ENCODE measurements at places on chromosomes 6 and 20. TPM values are rescaled to one million over a fixed set of nuclear protein-coding genes. Genes with fewer than 3 reads are reported as not detected.

DNA sequence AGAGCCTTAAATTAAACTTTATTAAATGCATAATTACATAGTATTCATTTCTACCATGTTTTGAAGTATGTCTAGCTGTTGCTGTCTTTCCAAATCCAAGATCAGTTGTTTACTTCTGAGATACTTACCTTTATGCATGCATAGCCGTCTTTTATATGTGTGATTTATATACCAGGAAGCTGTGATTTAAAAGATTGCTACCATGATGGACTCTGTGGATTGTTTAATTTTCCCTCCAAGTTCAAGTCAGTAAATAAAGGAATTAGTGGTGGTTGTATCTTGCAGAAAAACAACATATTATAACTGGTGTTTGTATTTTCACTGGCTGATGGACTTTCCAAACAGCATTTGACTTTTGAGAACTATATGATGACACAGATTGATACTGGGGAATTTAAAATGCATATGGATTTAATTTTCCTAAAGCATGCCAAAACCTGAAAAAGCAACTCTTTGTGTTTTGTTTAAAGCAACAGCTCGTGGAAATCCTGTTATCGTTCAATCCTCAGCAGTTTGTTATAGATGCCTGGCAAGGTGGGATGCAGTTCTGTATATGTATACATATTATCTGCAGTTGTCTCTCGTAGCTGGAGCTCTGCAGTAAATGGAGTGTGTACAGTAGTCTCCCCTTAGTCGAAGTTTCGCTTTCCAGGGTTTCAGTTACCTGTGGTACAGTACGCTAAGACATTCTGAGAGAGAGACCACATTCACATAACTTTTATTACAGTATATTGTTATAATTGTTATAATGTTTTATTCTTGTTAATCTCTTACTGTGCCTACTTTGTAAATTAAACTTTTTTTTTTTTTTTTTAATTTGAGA is 77.1 kb downstream of the CBFA2T2 start:
- no peak for DNase-seq

DNA sequence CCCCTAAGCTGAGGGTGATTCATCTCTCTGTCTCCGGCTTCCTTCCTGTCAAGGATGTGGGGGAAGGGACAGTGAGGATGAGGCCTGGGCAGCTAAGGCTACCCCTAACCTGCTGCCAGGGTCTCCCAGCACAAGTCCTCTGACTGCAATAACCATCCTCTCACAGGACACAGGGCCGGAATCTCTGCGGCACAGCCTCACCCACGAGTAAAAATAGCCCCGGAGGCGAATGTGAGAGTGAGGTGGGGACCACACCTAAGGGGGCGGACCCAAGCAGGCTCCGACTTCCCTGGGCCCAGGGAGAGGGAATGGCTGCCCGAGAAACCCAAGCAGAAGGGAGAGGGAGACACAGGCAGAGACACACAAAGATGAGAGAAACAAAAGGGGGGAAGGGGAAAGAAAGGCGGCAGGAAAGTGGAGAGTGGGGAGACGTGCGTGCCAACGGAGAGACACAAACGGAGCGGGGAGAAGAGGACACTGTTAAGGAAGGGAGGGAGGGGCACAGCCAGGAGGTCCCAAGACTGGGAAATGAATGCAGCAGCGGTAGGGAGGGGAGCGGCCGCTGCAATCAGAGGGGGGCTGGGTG is 1.4 kb downstream of the CLIC1 start:
- DNase-seq: peak; percentile 70

DNA sequence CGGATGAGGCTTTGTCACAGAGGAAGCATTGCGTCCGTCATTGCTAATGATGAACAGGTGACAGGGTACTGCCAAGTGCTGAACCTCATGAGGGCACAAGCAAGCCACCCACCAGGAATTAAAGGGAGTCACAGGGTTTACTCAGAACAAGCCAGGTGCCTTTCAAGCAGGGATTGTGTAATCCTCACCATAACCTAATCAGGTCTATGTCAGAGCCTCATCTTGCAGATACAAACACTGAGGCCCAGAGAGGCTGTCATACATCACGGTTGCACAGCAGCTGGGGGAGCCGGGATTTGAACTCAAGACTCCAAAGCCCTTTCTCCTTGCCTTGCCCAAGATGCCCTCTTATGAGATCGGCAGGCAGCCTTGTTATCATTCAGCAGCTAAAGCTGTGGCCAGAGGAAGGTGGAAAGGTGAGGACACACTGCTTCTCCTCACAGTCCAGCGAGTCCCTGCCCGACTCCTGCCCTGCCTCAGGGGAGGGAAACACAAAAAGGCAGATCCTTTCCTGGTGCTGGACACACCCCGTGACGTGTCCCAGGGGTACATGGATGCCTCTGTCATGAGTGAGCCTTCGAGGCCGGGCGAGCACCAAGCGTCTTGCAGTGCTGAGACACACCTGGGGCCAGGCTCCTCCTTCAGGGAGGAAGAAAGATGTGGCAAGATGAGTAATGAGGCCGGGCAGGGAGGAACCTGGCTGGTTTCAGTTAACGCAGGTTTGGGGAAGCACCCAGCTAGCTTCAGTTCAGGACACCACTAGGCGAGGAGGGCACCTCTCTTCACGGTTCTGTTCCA is 214.9 kb downstream of the LY86 start:
- no peak for DNase-seq

ENPP3 gene
- total RNA-seq: 0.96 TPM

All from activated naive CD8-positive, alpha-beta T cell treated with anti-CD3 and anti-CD28 coated beads, Interleukin-2, amount 10 ng/mL, durations not matched to agents 7 days and 5 days (primary cell).